Sigmoid colon (tissue), 7 donors: ENCODE measurements at places on chromosomes 3 and 15.

DNA sequence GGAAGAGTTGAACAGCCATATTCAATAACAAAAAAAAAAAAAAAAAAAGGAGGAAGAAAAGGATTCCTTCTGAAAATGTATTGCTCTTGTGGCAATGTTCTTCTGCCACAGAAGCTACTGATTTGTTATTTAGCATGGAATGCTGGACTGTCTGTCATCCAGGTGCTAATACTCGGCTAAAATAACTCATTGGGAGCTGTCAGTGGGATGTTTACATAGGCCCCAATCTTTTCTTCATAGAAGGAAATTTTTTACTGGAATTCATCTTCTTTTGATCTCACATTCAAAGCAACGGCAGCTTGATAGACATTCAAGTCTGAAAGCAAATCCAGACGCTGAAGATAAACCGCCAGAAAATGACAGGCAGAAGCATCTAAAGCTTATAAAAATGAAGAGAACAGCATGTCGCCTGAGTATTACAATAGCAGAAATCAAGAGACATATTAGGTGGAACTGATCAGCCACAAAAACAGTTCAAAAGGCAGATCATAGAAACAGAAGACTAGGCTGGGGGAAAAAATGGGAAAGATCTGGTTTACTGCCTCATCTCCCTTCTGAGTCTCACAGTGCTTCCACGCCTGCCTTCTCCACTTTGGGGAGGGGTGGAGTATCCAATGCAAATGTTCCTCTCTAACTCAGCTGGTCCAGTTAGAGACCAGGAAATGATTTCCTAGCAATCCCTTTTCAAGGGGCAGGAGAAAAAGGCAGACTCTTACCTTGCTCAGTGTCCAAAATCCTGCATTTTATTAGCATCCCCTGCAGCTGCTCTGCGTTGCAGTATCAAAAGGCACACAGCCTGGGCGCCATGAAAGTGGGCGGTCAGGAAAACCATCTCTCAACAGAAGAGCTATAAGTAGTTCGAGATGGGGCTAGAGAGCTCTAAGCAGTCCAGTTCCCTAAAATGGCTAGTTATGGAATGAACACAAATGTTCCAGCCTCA, 451.9 kb downstream of the FOXP1 start:
- DNase-seq, result no peak

GRCh38 chr15:30036036-30036703, 46.6 kb upstream of the GOLGA8J start:
- DNase-seq, result no peak

GRCh38 chr15:52509500-52510245, 19.0 kb downstream of the MYO5A start:
- no peak for DNase-seq

- DNase-seq, result no peak
These were observed 33.4 kb downstream of the PLCL2 start for GRCh38 chr3:16917980-16918682.

DNA sequence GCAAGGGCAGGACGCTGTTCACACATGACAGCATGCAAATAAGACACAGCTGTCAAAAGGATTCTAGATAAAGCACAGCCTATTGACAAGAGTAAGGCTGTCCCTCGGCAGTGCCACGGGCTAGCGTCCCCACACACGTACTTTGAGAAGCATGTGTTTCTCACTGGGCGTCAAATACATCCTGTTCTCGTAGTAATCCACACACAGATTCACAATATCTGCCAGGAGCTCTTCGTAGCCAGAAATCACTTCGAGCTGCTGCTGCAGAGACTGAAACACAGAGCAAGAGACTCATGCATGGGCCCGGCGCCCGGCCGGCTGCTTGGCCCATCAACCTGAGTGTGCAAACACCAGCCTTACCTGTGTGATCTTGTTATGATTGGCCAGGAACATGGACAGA, 41.1 kb downstream of the CYFIP1 start:
- DNase-seq, result no peak

DNA sequence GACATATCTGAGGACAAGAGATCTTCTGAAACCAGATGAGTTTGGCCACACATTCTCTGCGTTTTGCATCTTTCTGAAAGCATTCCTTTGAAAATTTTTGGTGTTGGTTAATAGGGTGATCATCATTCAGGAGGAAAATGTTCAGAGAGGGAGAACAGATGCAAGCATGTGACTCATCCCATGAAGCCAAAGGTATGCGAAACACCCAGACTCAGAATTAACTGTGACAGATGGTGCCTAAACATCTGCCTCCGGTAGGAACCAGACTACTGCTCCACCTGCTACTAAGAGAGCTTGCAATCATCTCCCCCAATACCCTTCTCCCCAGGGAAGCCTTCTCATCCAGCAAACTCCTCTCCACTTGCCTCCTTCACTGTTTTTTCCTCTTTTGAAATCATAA, 46.2 kb downstream of the TRIM69 start:
- no peak for DNase-seq

GRCh38 chr3:7393944-7394605, 533.2 kb downstream of the GRM7 start:
- no peak for DNase-seq

- no peak for DNase-seq
These were observed 163.1 kb upstream of the GALNT15 start for GRCh38 chr3:16011376-16011775.

DNA sequence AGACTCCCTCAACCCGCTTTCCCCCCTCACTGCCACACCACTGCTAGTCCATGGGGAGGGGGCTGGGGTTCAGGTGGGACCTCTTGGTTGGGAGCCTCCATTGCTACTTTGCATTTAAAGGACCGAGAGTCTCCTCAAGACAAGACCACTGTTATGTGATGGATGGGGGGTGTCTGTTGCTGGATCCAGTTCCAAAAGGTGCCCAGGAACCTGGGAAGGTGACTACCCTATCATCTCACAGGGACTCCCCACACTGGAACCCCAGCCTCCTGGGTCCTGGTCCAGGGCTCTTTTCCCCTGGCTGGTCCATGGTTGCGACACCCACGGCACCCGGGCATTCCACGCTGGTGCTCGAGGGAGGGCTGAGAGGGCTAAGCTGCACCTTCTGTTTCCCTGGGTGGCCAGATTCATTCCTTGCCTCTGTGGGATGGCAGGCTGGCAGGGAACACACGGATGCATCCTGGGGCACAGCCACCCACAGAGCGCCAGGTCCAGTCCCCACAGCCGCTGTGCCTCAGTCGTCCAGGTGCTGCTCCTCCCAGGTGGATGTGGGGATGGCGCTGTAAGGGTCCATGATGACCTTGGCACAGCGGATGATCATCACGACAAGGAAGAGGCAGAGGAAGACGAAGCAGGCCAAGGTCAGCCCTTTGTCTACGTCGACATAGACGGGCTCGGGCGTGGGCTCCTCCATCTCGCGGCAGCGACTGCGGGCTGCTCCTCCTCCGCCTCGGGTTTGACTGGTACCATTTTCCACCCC, 48.6 kb downstream of the FAH start:
- no peak for DNase-seq
